ENCODE measurements at places on chromosomes 2 and 18. TPM values are rescaled to one million over a fixed set of nuclear protein-coding genes. Genes with fewer than 3 reads are reported as not detected.

Gene CAPN14
- 1.6 TPM for total RNA-seq

Gene CNGA3
- not detected for total RNA-seq

- DNase-seq, result no peak
These were observed 5.1 kb upstream of the BCL11A start for GRCh38 chr2:60558536-60558935.

DNA sequence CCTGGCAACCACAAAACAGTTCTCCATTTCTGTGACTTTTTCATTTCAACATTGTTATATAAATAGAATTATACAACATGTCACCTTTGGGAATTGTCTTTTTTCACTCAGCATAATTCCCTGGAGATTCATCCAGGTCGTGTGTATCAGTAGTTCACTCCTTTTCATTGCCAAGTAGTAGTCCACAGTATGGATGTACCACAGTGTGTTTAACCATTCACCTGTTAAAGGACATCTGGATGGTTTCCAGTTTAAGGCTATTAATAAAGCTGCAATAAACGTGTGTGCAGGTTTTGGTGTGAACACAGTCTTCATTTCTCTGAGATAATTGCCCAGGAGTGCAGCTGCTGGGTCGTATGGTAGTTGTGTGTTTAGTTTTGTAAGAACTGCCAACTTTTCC is 35.7 kb downstream of the COPS7B start:
- DNase-seq, result no peak
